Suppressor macrophage treated with lipopolysaccharide for 4 hours (primary cell): ENCODE measurements at places on chromosomes 3 and 15.
A peak's percentile ranks its signal among the peaks of the same experiment; 100 is the strongest.

DNA sequence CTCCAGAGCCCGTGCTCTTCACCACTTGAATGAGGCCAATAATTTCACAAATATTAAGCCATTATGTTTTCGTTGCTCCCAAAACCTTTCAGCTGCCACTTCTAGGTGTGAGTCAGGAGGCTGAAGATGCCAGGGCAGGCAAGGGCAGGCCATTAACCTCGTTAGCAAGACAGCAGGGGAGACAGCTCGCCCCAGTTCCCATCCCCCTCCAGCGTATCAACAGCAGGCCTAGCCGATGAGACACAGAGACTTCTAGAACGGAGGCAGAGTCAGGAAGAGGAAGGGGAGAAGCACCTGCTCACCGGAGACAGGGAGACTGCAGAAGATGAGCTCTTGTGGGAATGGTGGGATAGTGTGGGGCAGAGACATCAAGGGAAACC lies 28.0 kb upstream of the PLA2G4E start:
- no peak for DNase-seq

DNA sequence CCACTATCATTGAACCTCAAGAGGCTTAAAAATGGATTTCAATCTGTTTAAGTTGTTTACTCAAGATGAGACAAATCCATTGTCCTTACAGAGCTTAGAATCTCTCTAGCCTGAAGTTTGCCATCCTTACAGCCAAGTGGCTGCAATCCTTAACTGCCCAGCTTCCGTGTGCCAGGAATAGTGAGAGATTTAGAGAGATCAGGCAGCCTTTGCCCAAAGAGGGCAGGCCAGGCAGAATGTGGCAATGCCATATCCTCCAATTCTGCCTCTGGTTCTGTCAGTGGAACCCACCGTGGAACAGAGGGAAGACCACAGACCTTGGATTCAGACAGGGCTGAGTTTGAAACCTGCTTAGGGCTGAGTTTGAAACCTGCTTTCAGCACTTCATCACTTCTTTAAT lies 374.3 kb downstream of the VPS13C start:
- DNase-seq: no peak

GRCh38 chr3:138124188-138124587 lies 8.0 kb downstream of the A4GNT start:
- DNase-seq: peak; percentile 48

GRCh38 chr3:35944926-35945710 lies 305.8 kb downstream of the ARPP21 start:
- DNase-seq: no peak

- no peak for DNase-seq
These were observed 57.4 kb downstream of the TMEM266 start for GRCh38 chr15:76117181-76117580.
